Activated T-cell treated with anti-CD3 and anti-CD28 coated beads, Interleukin-2, amount 50 U/mL, for 48 hours (primary cell): ENCODE measurements at places on chromosomes 3 and 15.

DNA sequence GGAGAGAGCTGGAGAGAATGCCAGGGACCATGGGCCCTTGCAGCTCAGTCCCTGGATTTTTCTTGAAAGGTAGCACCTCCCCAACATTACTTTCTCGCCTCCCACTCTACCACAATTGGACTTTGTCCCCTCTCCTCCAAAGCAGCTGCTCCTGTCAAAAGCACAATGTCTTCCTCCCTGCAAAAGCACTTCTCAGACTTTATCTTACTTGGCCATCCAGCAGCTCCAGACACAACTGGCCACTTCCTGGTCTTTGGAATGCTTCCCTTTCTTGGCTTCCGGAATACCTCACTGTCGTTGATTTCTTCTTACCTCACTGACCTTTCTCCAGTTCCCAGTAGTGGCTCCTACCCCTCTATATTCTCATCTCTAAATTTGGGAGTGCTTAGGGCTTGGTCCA is 134.6 kb upstream of the PROK2 start:
- DNase-seq, result no peak

DNA sequence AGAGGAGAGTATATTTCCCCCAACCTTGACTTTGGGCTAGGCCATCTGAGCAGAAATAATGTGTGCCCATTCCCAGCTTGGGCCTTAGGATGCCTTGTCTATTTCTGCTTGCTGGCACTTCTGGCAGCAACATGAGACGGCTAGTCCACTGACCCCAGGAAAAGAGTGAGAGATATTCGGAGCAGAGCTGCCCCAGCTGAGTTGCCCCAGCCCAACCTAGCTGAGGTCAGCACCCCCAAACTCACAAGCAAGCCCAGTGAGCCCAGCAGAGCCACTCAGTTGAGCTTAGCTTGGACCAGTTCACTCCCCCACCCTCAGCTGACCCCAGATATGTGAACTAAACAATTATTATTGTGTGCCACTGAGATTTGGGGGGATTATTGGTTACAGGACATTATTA is 20.2 kb downstream of the ITGA11 start:
- DNase-seq, result no peak

DNA sequence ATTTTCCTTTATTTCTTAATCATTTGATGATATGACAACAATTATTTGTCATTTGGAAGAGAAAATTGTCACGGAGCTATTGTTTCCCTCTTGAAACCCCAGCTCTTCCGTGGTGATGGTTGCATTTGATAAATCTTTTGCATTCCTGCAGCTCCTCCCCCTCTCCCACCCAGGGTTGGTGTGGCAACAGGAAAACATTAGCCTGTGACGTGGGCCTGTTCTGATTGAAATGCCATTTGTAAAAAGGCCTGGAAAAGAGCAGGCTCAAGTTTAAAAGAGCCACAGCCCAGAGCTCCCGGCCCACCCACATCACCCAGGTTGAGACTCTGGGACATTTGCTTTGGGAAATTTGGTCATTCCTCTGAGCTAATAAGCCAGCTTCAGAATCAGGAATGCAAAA is 282.5 kb downstream of the RPLP1 start:
- DNase-seq, result no peak

- no peak for DNase-seq
These were observed 14.7 kb downstream of the FILIP1L start for GRCh38 chr3:100099621-100100020.

- no peak for DNase-seq
These were observed 34.1 kb downstream of the WHAMM start for GRCh38 chr15:82843566-82843965.

GRCh38 chr3:42705058-42705767 is 2.6 kb upstream of the HHATL start:
- DNase-seq, result no peak

DNA sequence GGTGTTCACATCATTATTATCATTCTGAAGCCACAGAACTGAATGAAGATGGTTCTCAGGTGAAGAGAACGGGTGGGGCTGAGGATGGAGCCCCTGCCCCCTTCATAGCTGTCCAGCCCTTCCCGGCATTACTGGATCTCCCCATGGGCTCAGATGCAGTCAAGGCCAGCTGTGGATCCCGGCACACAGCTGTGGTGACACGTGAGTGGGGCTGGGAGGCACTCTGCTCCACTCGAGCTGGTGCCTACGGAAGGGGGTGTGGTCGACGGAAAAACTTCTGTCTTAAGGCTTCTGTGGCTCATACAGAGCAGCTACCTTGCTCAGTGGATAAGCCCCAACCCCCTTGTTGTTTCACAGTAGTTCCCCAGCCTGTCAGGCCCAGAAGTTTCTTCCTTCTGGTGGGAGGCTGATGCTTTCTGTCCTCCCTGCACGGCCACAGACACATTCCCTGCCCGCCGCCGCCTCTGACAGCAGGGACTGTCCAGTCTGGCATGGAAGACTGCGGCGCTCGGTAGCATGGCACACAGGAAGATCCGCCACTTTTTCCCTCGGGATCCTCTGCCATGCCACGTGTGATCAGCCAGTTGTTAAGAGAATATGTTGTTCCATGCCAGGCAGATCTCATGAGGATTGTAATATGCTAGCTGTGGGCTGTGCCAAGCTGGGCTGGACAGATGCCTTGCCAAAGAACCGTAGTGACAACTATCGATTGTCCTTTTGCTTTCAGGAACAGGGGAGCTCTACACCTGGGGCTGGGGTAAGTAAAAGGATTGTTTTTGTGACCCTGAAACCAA is 5.8 kb downstream of the RCCD1 start:
- DNase-seq, result no peak

DNA sequence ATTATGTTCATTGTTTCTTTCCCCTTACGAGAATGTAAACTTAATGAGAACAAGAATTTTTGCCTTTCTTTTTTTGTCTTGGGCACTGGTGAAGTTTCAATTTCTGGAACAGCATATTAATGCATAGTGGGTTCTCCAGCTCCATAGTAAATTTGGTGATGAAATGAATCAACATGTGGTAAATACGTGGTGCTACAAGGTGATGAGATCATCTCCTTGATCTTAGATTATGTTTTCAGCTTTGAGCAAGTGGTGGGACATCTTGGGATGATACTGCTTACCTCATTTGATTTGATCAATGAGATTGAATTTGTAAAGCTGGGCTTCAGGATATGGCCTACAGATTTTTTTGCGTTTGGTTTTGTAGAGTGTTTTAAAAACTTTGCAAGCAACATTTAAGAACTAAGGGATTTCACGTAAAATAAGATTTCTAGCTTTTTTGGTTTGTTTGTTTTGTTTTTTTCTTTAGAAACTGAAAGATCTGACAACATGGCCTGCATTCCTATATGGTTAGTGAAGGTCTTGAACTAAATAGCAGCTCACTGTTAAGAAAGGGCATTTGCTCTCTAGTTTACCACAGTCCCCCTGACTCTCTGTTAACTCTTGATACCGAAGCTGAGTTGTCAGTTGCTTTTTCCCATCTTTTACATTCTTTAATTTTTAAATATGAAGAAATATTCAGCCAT is 45.6 kb downstream of the FNDC3B start:
- DNase-seq, result no peak

DNA sequence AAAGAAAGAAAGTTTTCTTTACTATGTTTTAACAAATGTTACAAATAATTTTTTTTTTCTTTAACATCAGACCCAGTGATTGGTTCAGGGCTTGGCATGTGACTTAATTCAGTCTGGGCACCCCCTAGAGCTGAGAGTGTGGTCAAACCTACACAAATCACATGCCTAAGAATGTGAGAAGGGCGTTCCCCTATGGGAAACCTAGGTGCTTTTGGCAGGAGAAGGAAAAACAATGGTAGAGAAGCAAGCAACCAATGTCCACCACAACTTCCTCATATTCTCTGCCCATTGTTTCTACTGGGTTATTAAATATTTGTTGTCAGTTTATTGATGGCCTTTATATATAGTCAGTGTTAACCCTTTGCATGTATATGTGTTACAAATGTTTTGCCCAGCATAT is 21.4 kb upstream of the PIAS1 start:
- no peak for DNase-seq

DNA sequence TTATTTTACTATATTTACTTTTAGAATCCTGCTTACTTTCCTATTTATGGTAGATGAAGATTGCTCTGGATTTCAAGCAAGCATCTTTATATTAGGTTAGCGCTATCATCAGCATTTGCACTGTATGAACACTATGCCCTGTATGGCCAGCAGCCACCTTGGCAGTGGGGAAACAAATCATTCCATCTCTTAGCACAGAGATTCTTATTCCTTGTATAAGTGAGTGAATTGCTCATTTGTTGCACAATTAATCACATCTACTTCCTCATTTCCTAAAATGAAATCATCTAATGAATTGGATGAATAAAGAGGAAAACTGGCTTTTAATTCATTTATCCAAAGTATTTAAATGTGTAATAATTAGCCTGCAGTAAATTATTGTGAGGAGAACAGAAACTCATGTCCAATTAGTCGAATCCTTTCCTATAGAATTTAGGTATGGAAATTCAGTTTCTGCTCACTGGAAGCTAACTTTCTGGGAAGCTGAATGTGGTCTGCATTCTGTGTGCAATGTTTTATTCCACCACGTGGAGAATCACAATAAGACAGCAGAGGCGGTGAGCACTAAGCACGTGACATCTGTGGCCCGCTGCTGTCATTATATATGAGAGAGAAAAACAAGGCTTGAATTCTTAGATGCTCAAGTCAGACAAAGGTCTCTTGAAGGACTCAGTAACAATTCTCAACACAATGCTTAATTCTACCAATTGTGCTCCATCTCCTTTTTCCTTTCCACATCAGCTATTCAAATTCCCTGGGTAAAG is 93.4 kb downstream of the PEX5L start:
- DNase-seq, result no peak

- no peak for DNase-seq
These were observed 41.3 kb downstream of the ADAMTSL3 start for GRCh38 chr15:83695246-83695645.

DNA sequence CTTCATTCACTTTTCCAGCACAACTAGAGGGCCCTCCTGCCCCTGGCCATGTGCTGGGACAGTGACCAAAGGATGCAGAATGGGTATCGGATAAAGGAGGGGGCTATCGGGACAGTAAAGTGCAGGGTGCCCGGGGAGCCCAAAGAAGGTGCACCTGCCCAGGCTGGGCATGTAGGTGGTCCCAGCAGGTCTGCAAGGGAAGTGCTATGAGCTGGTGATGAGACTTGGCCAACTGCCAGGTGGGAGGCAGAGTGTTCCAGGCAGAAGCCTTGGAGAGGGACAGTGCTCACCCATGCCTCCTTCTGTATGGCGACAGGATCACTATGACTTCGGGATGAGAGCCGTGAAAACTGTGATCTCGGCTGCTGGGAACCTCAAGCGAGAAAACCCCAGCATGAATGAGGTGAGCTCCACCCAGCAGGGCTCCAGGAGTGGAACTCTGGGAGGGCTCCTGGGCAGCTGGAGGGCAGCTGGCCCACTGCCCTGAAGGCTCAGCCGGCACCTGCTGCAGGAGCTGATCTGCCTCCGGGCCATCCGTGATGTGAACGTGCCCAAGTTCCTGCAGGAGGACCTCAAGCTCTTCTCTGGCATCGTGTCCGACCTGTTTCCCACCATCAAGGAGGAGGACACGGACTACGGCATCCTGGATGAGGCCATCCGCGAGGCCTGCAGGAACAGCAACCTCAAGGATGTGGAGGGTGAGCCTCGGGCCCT is 48.4 kb downstream of the DNAH1 start:
- no peak for DNase-seq

DNA sequence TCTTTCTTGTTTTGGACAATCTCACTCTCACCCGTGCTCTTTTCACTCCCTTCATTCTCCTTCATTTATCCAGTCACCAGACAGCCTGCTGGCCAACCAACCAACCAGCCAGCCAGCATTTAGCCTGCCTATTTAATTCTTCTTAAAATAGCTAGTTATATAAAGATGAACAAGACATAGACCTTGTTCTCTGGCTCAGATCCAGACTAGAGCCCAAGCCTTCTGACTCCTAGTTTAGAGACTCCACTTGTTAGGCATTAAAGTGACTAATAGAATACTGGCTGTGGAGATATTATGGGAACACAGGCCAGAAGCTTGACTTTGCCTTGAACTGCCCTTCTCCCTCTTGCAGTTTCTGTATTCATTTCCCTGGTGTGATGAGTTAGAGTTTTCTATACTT is 215.3 kb upstream of the THRB start:
- DNase-seq, result no peak

- no peak for DNase-seq
These were observed 247.8 kb downstream of the ALCAM start for GRCh38 chr3:105614288-105615030.

- DNase-seq, result no peak
These were observed 372.8 kb downstream of the MAGI1 start for GRCh38 chr3:65665915-65666314.

GRCh38 chr3:130048726-130049125 is 32.9 kb upstream of the ALG1L2 start:
- no peak for DNase-seq

- DNase-seq, result no peak
These were observed 68.4 kb downstream of the PPCDC start for GRCh38 chr15:75091814-75092213.

DNA sequence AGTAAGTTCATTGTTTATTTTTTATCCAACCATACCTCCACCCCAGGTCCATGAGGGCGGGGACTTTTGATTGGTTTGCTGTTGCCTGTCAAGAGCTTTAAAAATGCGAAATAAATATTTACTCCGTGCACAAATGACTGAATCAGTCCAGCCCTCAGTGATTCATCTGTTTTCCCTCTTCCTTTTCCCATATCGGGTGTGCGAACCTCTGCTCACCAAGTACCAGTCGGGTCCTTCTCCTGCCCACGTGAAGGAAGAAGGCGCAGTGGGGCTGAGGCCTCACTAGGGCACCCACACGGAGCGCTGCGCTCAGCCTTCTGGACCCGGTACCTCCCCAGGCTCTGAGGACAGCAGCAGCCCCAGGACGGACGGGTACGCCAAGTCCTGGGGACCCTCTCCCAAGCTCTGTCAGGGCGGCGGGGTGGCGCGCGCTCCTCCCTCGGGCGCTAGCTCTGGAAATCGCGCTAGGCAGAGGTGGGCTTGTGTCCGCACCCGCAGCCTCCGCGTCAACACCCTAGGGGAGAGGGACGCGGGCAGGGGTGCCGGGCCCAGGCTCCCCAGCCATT is 70.5 kb upstream of the EPHB3 start:
- DNase-seq, result no peak

DNA sequence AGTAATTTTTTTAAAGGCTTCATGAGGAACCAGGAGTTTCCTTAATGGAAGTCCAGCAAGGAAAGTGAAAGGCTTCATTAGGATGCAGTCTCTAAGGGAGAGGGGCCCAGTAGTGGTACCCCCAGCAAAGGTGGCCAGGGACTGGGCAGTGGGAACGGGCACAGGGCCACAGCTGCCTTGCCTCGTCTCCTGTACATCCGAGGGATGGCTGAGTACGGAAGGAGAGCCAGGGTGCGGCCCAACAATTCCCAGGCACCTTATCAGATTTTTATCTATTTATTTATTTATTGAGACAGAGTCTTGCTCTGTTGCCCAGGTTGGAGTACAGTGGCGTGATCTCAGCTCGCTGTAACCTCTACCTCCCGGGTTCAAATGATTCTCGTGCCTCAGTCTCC is 14.5 kb downstream of the SEMA3G start:
- DNase-seq, result no peak
